CD8-positive, alpha-beta memory T cell (primary cell): ENCODE measurements at places on chromosomes 1 and 21. TPM values are rescaled to one million over a fixed set of nuclear protein-coding genes. Genes with fewer than 3 reads are reported as not detected.

GPX7 gene
- total RNA-seq: 30.0 TPM

- DNase-seq: no peak
Measured at GRCh38 chr1:932776-933602, 9.3 kb downstream of the SAMD11 start.

PTCH2 gene
- 1.7 TPM for total RNA-seq

DNA sequence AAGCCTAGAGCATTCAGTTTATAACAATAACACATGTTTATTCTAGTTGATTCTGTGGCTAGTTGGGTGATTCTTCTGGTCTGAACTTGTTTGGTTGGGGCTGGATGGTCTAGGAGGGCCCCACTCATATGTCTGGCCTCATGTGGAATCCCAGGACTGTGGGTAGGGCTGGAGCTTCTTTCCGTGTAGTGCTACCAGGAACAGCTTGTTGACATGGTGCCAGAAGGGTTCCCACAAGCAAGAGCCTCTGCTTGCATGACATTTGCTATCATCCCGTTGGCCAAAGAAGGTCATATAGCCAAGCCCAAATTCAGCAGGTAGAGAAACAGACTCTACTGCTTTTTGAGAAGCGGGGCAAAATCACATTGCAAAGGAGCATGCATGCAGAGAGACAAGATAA is 67.6 kb upstream of the PPP2R5A start:
- DNase-seq: no peak

- DNase-seq: no peak
Measured at GRCh38 chr1:169681140-169681539, 30.3 kb downstream of the SELL start.

- no peak for DNase-seq
Measured at GRCh38 chr1:3984586-3984985, 84.5 kb upstream of the C1orf174 start.

DNA sequence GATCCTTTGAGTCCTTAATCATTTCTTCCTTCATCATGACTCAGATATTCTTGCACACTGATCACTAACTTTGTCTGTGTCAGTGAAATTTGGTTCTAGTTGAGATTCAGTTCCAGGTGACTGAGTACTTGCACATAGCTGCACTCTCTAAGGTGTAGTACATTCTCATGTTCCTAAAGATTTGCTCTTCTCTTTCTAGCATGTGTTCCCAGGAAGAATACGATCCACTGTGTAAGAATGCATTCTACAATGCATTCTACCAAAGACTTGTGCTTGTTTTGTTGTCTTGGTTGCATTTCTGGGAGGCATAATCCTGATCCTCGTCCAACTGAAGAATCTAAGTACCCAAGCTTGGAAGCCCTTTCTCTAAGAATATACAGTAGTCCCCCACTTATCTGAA is 104.3 kb upstream of the CDC42BPA start:
- DNase-seq: no peak

DNA sequence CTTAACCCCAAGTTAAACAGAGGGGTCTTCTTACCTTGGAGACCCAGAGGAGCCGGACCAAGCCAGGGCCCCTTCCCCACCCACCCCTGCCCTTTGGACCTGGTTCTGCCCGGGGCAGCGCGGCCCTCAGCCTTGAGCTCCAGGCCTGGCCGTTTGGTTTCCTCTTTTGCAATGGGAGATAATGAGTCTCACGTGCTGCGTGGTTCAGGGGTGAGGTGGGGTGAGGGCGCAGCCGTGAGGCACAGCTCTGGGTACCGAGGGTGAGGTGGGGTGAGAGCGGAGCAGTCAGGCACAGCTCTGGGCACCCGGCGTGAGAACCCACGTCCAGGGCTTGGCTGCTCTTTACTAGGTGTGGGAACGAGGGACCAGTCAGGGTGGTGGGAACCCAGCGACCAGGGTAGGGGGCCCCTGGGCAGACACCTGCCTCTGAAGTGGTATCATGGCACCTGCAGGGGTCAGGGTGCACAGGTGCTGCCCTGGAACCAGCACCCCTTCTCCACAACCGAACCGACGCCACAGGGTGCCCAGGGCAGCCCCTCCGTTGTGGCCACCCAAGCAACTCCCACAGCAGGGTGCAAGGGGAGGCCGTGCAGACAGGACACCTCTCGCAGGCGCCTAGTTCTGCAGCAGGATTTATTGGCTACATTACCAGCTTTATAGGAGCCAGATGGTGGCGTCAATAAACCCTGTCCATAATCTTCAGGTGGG is 182.2 kb downstream of the PRDM16 start:
- no peak for DNase-seq

RPE65 gene
- not detected for total RNA-seq

- no peak for DNase-seq
Measured at GRCh38 chr1:39189592-39190041, 14.9 kb upstream of the MACF1 start.

TTLL7 gene
- 0.97 TPM for total RNA-seq

FCAMR gene
- total RNA-seq: not detected

GRCh38 chr1:921011-921837 is 2.5 kb upstream of the SAMD11 start:
- no peak for DNase-seq

TCHHL1 gene
- not detected for total RNA-seq

VAMP3 gene
- total RNA-seq: 27.3 TPM

DNA sequence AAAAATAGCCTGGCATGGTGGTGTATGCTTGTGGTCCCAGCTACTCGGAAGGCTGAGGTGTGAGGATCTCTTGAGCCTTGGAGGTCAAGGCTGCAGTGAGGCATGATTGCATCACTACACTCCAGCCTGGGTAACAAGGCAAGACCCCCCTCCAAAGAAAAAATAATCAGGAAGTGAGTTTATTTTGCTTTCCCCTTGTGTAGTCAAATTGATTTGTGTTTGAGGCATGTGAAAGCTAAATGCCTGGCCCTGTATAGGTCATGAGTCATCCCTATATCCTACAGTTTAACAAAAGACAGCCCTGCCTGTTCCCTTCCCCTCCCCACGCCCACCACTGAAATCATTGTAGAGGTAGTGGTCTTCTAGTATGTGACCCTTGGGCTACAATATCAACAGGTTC is 241.4 kb upstream of the JUN start:
- no peak for DNase-seq

CD1D gene
- total RNA-seq: not detected

DNA sequence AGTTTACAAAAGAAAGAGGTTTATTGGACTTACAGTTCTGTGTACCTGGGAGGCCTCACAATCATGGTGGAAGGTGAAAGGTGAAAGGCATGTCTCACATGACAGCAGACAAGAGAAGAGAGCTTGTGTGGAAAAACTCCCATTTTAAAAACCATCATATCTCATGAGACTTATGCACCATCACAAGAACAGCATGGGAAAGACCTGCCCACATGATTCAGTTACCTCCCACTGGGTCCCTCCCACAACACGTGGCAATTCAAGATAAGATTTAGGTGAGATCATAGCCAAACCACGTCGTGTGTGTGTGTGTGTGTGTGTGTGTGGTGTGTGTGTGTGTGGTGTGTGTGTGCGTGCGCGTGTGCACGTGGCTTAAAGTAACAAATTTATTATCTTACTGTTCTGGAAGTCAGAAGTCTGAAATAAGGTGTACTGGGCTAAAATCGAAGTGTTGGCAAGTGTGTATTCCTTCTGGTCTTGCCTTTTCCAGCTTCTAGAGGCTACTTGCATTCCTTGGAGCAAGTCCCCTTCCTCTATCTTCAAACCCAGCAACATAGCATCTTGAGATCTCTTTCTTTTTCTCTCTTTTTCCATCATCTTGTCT is 48.1 kb upstream of the MPC2 start:
- no peak for DNase-seq
